Activated CD4-positive, alpha-beta T cell treated with anti-CD3 and anti-CD28 coated beads for 24 hours (primary cell): ENCODE measurements at places on chromosomes 2 and 18.

GRCh38 chr18:14922031-14922430, 174.1 kb downstream of the ANKRD30B start:
- no peak for DNase-seq

DNA sequence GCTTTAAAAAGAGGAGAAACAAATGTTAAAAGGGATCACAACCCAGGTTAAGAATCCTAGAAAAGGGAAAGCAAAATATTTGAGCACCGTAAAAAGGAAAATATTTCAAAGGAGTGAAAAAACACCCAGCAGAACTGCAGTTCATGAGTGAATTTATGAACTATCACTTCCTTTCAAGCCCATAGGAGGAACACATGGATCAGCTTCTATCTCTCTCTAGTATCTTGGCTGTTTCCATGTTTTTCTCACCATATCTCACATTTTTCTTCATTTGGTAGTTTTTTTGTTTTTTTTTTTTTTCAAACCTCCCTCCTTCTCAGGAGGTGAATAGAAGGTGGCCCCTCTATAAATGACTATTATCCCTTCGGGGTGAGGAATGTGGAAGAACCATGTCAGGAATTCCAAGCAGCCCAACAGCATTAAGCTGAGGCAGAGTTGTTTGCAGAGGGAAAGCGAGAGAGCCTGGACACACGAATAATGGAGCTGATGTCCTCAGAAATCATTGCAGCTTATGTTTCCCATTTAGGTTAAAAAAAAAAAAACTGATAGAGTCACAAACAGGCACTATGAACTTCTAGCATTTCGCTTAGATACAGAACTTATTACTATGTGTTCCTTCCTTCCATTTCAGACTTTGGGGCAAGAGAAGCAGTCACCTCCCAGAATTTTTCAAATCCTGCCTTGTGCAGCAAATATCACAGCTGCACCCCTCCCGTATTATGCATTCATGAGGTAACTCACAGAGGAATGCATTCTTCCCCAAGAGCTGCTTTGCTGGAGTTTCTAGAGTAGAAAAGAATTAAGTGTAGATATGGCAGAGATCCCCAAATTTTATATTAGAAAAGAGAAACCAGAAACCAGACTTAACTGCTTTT, 315.6 kb downstream of the IRS1 start:
- no peak for DNase-seq

DNA sequence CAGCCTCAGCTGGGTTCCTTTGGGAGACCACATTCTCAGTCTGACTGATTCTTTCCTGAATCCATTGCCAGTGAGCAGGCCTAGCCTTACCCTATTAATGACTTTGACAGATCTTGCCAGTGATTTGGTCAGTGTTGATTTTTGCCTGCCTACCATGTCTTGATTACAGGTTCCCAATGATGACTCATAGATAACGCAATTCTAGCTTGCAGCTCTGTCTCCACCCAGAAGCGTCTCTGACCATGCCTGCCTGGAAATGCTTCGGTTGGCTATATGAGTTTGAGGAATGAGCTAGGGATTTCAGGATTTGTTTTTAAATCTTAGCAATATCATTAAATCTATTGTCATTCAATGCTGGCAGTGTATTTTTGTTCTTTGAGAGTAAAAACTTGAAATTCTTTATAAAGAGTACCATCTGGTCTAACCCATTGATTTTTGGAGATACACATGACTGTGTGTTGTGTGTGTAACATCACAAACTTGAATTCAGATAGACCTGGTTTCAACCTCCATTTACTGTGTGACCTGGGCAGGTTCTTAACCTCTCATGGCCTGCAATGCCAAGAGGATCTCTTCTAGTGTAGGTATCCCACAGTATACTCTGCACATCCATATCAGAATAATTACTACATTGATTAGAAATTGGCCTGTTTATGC, 57.0 kb downstream of the CCDC150 start:
- no peak for DNase-seq

GRCh38 chr2:177573120-177573519, 180.5 kb downstream of the AGPS start:
- DNase-seq: no peak

DNA sequence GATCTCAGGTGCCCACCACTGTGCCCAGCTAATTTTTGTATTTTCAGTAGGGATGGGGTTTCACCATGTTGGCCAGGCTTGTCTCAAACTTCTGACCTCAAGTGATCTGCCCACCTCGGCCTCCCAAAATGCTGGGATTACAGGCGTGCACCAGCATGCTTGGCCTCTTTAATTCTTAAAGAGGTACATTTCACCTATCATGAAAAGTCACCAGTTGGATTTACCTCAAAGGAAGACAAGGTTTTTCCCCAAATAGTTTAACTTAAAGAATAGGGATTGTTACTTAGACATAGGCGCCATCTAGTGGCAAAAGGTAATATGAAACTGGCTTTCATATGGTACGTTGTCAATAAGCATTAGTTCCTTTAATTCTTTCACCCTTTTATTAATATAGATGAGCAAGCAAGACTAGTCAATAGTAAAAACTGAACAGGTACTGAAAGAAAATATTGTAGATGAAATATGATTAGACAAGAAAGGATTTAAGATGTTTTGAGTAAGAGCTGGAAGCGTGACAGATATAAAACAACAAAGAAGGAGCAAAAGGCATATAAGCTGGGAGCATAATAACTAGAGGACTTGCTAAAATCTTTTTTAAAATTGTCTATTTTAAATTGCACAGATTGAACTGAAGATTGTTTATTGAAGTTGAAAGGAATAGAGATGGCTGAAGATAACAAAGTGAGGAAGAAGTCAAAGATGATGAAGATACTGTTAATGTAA, 35.0 kb upstream of the PSMD14 start:
- no peak for DNase-seq

GRCh38 chr2:145356056-145356455, 836.1 kb upstream of the ZEB2 start:
- no peak for DNase-seq

DNA sequence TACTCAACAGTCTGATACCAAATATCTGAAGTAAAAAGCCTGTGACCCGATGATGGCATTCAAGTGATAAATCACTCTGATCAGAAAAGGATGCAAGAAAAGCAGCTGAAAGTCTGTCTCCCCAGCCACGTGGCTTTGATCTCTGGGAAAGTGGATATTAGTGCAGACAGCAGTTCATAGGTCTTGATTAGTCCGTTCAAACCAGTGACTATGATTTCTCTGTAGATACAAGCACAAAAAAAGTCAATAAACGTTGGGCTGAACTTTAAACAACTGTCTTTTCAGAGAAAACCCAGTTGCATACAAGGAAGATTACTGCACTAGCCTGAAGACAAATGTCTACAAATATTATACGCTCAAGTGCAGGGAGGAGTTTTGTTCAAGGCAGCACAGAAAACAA, 107.7 kb upstream of the CDC42EP3 start:
- no peak for DNase-seq

GRCh38 chr2:236001854-236002253, 166.3 kb downstream of the GBX2 start:
- DNase-seq: no peak

DNA sequence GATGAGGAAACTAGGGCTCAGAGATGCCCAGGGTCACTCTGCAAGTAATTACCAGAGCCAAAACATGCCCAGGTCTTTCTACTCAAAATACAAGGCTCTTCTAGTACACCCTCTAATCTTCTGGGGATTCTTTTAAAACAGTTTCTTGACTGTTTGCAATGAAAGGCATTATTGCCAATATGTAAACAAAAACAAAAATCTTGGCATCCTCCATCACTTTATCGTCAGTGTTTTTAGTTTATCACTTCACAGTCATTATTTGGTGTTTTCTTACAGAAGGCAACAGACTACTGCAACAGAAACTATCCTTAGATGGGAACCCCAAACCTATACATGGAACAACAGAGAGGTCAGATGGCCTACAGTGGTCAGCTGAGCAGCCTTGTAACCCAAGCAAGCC, 71.0 kb downstream of the KCTD18 start:
- no peak for DNase-seq

GRCh38 chr2:190031969-190032618, 30.4 kb downstream of the MSTN start:
- no peak for DNase-seq

DNA sequence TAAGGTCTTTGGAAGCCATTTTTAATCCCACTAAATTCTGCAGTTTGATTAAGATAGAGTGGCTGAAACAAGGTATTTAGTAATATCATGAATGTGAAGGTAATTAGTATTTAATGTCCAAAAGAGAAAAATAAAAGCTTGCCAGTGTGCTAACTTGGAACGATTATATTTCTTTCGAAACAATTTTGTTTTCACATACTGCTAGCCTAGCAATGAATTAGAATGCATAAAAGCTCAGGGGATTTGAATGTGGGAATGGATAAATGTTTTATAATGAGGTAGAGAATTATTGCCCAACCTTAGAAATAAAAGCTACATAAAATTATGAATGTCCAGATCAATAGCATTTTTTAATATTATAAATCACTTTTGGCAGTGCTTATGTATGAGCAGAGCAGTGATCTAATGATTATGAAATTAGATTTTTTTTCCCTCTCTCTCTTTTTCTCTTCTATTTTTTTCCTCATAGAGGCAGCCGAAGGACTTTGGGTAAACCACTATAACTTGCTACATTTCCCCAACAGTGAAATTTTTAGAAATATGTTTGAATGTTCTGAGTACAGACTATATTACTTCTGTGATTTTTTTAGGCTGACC, 75.5 kb downstream of the PLCL1 start:
- DNase-seq: no peak

- no peak for DNase-seq
These were observed 62.0 kb downstream of the ODC1 start for GRCh38 chr2:10385933-10386773.

GRCh38 chr2:128626760-128627511, 308.3 kb upstream of the HS6ST1 start:
- no peak for DNase-seq

- no peak for DNase-seq
These were observed 151.8 kb upstream of the SLC14A2 start for GRCh38 chr18:45463451-45463850.

GRCh38 chr2:104766683-104767082, 87.2 kb upstream of the POU3F3 start:
- no peak for DNase-seq

DNA sequence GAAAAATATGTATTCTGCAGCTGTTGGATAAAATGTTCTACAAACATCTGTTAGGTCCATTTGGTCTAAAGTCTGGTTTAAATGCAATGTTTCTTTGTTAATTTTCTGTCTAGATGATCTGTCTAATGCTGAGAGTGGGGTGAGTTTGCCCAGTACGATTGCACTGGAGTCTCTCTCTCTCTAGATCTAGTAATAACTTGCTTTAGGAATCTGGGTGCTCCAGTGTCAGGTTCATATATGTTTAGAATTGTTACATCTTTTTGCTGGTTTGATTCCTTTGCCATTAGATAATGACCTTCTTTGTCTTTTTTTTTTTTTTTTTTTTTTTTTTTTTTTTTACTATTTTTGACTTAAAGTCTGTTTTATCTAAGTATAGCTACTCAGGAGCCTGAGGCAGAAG, 10.4 kb downstream of the GCC2 start:
- DNase-seq: no peak

DNA sequence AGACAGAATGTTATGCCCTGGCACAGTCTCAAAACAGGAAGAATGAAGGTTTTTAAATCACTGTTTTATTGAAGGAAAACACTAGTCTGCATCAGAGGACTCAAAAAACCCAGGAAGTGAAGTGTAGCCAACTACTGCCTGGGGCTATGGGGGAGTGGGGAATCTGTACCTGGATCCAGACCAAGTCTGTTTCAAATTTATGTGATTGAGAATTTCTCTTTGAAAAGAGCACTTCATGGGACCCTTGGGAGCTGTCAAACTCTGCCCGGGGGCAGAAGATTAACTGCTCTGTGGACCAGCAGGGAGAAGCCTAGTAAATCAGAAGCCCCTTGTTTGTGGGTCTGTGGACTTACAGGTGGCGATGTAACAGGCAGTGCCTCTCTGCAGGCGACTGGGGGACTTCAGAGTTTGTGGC, 45.3 kb upstream of the TANC1 start:
- DNase-seq: no peak

DNA sequence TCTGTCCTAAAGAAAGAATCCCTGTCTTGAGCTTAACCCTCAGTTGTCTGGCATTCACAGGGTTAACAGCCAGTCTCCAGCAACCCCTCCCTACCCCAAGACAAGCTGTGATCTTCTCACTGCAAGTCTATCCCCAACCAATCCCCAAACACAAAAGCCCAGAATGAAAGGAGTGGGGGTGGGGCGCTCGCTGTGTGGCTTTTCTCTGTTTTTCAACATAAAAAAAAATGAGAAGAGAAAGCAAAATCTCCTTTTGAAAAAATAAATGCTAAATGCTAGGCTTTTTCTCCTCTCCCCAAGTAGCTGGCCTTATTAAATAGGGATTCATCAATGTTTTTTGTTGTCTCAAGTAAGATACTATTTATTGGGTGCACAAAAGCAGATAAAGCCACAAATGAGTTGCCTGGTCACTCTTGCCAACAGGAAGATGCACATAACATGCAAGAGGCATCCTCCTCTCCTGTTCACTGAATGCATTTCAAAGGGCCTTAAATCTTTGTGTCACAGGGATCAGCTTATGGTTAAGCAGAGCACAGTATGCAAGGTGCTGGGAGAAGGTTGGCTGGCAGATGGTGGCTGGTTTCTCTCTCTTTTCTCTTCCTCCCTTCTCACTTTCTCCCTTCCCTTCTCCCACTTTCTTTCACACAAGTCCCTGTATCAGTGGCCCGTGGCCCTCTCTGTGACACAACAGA, 225.6 kb downstream of the CMPK2 start:
- DNase-seq: no peak

- DNase-seq: no peak
These were observed 1.3 kb downstream of the LRRTM1 start for GRCh38 chr2:80303006-80303908.

DNA sequence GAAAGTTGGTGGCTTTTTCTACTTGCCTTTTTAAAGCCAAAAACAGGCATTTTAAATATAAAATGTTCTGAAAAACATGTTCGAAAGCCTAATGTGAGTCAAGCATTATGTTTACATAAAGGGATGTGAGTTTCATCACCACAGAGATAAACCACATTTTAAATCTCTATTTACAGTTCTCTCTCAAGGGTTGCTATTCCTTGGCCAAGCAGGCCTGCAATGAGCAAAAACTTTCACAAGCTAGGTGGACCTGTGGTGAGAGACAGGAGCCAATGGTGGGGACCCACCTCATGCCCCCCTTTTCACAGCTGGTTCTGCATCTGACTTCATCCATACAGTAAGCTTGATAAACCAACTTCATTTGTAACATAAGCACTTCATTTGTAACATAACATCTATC, 65.1 kb downstream of the CUL3 start:
- DNase-seq: no peak

- no peak for DNase-seq
These were observed 26.8 kb downstream of the YES1 start for GRCh38 chr18:785242-785641.

GRCh38 chr18:8423051-8423557, 186.1 kb upstream of the RAB12 start:
- no peak for DNase-seq

DNA sequence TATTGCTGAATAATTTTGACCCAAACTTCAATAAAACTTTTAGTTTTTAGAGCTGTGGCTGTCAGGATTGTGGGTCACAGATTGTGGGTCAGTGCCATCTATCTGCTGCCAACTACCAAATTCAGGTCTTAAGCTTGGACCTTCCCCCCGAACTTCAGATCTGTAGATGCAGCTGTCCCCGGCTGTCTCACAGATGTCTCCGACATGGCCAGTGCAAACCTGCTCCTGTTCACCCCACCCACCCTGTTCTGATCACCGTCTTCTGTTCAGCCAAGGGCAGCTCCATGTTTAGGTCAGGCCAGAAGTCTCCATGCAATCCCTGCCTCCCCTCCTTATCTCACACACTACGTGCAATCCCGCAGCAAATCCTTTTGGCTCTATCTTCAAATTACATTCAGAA, 175.0 kb downstream of the PRKCE start:
- DNase-seq: no peak

GRCh38 chr2:74747411-74748080, 86.4 kb upstream of the HK2 start:
- no peak for DNase-seq
